Stimulated activated CD8-positive, alpha-beta memory T cell treated with anti-CD3 and anti-CD28 coated beads, Interleukin-2, amount 100 ng/mL, for 1 hour (primary cell): ENCODE measurements at places on chromosomes 4 and X.

GRCh38 chrX:70257423-70258288, 2.3 kb downstream of the P2RY4 start:
- DNase-seq, result no peak

DNA sequence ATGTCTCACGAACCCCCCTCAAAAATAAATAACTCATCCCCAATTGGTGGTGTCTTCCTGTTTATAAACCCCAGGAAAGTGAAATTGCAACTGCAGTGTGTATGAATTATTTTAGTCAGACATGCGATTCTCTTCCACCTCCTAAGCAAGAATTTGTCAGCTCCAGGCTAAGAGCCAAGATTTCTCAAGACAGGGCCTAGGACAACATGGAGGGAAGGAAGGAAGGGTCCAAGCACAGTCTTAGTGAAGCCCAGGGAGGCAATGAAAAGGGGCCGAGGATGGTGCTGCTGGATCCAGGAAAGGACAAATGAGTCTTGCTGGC, 20.0 kb downstream of the SH3KBP1 start:
- DNase-seq, result no peak

DNA sequence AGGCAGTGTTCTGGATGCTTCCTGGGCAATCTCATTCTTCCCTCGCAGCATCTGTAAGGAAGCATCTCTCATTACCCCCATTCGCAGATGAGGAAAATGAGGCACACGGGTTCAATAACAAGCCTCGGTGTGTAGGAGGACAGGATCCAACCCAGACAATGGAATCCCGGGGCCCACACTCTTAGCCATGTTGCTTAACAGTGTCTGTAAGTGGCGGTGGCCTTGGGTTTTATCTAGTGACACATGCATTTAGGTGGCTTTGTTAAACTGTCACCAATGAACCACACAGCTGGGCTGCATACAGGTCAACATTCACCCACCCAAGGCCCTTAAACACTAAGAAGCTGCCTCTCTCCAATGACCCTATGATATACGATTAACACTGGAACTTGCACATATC, 22.6 kb downstream of the RELL1 start:
- DNase-seq, result no peak

DNA sequence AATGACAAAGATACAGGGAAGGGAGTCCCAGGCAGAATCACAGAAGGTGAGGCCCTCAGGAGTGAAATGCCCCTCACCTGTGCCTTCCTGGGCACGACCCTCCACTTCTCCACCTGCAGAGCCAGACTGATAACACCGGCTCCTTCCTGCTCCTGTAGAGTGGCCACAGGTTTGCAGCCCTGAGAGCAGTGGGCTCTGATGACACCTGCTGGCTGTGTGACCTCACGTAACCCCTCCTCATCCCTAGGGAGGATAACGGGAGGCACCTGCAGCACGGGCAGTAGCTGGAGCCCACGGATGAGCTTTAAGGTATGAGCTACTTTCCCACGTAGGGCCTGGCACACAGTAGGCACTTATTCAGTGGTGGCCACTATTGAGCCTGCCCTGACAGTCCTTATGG, 25.5 kb upstream of the MAN2B2 start:
- DNase-seq, result no peak

- no peak for DNase-seq
Measured at GRCh38 chr4:8171266-8171665, 12.7 kb upstream of the ABLIM2 start.

GRCh38 chr4:154781983-154782293, 866 bp downstream of the RBM46 start:
- DNase-seq, result no peak

DNA sequence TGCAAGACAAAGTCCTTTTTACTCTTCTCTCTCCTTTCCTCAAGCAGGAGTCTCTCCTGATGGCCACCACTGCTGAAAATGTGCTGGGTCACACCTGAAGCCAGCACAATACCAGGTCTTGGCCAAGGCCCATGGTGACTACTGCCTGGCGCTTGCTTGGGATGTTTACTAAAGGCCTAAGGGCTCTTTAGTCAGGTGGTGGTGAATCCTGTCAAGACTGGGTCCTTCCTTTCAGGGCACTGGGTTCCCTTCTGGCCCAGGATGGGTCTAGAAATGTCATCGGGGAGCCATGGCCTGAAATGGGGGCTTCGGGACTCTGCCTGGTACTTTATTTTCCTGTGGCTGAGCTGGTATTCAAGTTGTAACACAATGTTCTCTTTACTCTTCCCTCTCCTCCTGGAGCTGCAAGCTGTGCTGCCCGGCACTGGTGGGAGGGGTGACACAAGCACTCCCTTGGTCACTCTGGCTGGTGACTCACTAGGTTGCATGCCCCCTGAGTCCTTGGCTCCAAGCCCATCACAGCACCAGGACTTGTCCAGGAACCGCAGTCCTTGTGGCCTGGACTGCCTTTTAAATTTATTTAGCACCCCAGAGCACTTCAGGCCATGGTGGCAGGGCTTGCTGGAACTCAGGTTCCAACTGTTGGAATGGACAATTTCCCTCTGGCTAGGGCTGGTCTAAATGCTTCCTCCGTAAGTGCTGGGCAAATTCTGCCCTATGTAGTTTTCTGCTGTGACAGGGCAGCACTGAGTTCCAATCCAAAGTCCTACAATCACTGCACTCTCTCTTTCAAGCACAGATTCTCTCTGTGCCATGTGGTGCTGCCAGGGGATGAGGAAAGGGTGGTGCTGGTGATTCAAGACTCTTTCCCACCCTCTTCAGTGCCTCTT, 11.3 kb downstream of the ARL13A start:
- no peak for DNase-seq

DNA sequence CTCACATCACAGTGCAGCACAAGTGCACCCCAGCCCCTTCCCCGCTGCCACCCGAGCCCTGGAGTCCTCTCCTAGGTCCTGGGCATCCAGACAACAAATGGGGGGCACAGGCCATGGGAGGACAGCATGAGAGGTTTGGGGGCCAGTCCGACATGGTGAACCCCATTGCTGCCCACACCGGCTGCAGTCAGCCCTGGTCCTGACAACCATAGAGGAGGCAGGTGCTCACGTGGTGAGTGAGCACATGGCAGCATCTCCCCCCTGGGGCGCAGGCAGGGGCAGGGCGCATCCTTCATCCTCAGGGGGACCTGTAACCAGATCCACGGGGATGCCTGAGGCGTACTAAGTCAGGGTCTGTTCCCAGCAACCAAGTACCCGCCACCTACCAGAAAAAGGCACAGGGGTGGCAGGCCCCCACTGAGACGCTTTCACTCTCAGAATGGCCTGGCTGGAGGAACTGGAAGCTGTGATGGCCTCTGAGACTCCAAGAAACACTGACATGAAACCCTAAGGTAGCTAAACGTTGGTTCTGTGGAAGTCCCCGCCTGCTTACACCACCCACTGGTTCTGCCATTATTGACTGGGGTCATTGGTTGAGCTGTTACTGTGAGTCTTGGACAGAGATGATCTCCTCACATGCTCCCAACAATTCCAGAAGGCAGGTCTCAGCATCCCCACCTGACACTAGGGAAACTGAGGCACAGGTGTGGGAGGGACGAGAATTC, 6.5 kb downstream of the ZFYVE28 start:
- no peak for DNase-seq

GRCh38 chr4:137981277-137981676, 260.9 kb downstream of the SLC7A11 start:
- no peak for DNase-seq

DNA sequence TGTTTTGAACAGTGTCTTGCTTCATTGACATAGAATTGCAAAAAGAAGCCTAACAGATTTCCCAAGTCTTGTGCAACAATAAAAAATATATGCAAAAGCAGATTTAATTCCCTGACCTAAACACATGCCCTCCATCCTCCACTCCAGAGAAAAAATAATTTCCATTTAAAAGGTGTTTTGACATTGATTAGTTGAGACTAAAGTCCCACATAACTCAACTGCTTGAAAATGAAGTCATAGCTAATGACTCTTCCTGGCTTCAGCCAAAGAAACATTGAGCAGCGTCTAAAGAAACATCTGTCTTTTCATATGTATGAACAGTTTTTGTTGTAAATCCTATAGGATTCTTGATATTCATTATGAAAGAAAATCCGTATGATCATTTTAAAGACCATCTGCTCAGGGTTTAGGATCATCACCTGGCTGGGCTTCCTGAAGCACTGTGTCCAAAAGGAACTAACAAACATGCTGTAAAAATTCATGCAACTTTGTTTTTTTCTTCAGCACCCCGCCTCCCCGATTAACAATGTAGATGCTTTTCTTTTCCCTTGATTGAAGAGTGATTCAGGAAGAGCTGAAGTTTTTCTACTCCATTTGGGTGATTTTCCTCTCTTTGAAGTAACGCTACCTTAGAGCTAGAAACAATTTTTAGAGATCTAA, 273.4 kb downstream of the HS3ST1 start:
- no peak for DNase-seq

- no peak for DNase-seq
Measured at GRCh38 chr4:124973716-124974115, 261.2 kb upstream of the ANKRD50 start.

GRCh38 chrX:133645977-133646718, 230.9 kb upstream of the GPC4 start:
- no peak for DNase-seq

GRCh38 chrX:126886997-126887396, 67.5 kb downstream of the PRR32 start:
- no peak for DNase-seq

DNA sequence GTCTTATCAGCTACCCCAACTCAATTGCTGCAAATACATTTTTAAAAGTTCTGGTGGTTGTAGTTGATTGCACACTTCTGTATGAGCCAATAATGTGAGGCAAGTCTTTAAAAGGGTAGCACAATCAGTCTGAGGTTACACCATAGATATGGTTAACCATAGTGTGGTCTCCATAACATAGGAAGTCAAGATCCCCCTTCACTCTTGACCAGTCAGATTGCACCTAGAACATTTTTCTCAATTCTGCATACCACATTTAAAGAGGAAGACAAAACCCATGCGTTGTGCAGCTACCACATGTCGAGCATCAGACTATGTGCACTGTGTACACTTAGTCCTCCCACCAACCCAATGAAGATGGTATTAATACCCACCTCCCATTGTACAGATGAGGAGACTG, 26.5 kb upstream of the CYBB start:
- no peak for DNase-seq

DNA sequence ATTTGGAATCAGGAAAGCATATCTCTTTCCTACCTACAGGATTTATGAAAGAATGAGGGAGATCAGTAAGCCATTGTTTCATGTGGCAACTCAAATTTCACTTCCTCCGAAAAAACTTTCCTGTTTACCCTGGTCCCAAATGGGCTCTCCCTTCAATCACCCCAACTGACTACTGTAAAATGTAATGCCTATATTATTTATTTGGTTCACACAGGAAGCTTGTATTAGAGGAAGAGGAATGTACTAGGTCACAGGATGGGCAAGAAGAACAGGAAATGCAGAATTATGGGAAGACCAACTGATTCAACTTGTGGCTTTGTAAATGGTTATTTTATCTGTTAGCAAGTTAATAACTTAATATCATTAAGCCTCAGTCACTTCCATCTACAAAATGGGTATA, 23.1 kb downstream of the COL4A6 start:
- DNase-seq, result no peak

DNA sequence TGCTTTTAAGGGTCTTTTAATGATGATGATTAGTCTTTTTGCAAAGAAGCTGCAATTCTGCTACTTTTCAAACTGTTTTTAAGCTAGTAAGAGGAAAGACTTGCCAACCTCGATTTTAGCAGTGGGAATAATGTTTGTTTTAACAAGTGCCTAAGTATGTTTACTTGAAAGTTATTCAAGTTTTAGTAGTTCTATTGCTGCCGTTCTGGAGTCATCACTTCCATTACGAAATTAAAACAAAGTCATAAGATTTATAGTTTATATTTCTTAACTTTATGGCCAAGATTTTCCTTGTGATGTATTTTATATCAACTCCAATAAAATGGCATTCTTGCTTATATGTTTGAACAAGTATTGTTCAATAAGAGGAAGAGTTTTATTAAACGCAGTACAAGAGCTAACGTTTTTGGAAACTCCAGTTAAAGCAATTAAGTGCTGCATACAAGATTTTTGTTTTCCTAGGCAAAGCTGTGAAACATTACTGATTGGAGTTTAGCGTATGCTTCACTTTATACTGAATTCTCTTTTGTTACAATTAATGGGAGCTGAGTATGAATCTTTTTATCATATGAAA, 211.3 kb downstream of the TENM3 start:
- no peak for DNase-seq

GRCh38 chr4:19324184-19324583, 927.5 kb upstream of the SLIT2 start:
- DNase-seq, result no peak

DNA sequence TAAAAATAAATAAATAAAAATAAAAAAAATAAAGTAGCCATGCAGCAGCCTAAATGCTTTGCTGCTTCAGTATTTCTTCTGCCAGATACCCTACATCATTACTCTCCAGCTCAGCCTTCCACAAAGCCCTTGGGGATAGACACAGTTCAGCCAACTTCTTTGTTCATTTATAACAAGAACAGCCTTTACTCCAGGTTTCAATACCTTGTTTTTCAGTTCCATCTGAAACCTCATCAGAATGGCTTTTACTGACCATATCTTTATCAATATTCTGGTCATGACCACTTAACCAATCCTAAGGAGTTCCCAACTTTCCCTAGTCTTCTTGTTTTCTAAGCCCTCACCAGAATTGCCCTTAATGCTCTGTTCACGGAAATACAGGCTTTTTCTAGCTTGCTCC, 128.3 kb upstream of the MED14 start:
- no peak for DNase-seq

- no peak for DNase-seq
Measured at GRCh38 chrX:147978931-147979330, 2.2 kb upstream of the FMR1NB start.

GRCh38 chrX:104987063-104987462, 233.4 kb downstream of the TEX13A start:
- no peak for DNase-seq

GRCh38 chrX:40154250-40154852, 56.6 kb upstream of the BCOR start:
- no peak for DNase-seq

DNA sequence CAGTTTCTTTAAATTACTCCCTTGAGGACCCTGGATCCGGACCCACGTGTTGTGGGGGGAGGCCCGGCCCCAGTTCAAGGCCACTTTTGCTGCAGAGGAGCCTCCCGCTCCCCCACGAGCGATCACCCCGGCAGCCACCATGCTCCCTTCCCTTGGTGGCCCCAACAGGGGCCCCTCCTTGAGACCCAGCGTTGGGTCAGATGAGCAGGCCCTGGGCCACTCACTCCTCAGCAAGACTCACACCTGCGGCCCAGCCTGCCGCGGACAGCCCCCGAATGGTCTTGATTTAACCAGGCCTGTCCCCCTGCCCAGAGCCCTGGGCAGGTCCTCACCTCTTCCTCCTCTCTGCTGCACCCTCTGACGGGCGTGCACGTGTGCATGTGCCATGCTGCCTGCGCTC, 4.3 kb downstream of the CPLX1 start:
- no peak for DNase-seq
